ENCODE measurements at places on chromosomes 12 and 14. TPM values are rescaled to one million over a fixed set of nuclear protein-coding genes. Genes with fewer than 3 reads are reported as not detected.

GRCh38 chr12:101806265-101806664, 24.5 kb downstream of the GNPTAB start:
- DNase-seq = no peak

DNA sequence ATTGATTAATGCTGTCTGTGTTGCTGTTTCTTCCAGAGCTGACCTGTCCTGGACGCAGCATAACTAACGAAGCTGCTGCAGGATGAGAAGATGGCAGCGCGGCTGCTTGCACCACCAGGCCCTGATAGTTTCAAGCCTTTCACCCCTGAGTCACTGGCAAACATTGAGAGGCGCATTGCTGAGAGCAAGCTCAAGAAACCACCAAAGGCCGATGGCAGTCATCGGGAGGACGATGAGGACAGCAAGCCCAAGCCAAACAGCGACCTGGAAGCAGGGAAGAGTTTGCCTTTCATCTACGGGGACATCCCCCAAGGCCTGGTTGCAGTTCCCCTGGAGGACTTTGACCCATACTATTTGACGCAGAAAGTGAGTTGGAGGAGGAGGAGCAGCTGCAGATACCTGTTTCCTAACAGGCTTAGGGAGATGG, 71.7 kb downstream of the SCN8A start:
- no peak for DNase-seq

PTGES3 gene
- 132 TPM for total RNA-seq

LHX5 gene
- total RNA-seq = not detected

NOVA1 gene
- total RNA-seq = 2.4 TPM

TEX22 gene
- 1.9 TPM for total RNA-seq

DNA sequence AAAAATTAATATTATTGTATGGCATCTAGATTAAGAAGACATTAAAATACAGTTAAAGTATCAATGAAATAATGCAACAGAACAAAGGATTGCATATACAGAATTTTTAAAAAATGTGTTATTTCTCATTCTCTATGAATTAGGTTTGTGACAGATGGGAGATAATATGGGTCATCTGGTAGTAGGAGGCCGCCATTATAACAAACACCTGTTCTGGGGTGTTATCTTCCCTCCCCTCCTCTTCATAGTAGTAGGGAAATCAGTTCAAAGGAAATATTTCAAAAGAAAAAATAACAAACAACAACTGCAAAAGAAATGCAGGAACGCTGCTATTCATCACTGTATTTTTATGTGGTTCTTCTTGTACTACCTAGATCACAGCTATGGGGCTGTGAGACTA, 187.0 kb upstream of the ATP2B1 start:
- DNase-seq = no peak

TMEM132D gene
- total RNA-seq = not detected

KLRC4 gene
- total RNA-seq = not detected

RNASE3 gene
- not detected for total RNA-seq

TAS2R46 gene
- not detected for total RNA-seq

- DNase-seq = no peak
Measured at GRCh38 chr14:70086685-70087379, 101.9 kb downstream of the SLC8A3 start.

GRCh38 chr14:51185754-51186153, 54.3 kb upstream of the TMX1 start:
- no peak for DNase-seq

DNA sequence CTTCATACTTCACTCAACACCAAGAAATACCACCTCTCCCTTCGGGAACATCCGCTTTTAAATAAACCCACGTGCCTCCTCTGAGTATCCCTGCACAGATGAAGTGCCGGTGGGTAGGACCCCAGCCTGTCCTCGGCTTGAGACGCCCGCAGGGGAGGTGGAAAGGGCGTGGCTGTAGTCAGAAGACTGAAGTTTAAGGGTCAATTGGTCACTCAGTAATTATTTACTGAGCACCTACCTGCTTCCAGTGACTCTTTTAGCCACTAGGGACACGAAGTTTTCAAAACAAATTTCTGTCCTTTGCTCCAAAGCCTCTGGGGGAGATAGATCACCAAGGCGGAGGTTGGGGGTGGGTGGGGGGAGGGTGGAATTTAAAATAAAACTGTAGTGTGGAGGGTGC, 309.4 kb downstream of the VRK1 start:
- DNase-seq = no peak

DNA sequence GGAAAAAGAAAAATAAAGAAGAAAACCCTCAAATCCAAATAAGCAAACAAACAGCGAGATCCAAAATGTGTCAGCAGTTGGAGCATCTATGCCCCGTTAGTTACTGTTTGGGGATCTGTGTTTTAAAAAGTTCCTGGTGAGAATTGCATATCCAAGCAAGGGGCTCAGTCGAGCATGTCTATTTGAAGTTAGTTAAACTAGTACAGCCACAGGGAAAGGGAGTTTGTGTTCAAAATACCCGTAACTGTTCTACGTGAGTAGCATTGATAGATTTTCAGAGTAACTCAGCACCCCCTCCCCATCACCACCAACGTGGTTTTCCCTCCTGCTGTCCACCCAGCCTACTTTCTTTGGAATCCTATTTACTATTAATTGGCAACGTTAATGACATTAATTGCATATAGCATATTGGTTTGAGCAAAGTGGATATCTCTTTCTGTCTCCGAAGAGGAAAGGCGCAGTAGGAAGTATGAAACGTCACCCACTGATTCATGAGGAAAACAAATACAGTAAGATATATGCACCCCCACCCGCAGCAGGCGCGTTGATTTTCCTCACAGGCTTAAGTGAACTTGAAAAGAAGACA, 1.5 kb downstream of the NPAS3 start:
- no peak for DNase-seq

FOXG1 gene
- not detected for total RNA-seq

GRCh38 chr12:34214011-34214410, 191.7 kb downstream of the ALG10 start:
- DNase-seq = no peak

- no peak for DNase-seq
Measured at GRCh38 chr14:99119554-99120525, 152.2 kb downstream of the BCL11B start.

GRCh38 chr12:31967539-31967938, 8.3 kb downstream of the RESF1 start:
- DNase-seq = no peak

DNA sequence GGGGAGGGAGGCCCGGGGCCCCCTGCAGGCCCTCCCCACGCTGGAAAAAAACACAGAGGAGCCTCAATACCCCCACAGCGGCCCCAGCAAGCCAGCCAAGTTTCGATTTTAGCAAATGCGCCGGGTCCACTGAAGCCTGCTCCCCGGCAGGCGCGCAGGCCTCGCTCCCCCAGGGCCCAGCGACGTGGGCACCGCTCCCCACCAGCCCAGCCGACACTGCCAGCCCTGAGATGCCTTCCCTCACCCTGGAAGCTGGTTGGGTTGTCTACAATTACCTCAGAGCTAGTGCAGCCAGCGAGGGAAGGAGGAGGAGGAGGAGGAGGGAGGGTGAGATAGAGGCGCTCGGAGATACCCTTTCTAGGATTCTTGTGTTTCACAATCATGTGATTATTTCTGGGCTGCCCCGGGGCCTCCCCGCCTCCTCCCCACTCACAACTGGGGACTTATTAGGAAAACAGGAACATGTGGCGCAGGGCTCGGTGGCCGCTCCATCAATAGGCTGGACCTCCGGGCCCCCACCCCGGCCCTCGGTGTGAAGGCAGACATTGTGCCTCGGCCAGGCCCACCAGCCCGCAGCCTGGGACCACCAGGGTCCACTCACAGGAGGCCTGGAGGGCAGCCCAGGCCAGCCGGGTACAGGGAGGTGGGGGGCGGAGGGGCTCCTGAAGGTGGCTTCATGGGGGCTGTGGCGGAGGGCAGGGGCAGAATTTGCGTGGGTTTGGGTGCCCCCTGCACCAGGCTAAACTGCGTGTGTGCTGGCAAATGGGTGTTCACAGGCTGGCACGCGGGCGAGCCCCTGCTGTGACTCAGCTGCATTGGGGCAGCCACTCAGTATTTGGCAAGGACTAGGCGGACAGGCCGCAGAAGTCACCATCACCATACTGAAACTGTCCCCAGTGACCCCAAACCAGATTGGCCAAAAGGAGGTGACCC, 109.9 kb downstream of the NCOR2 start:
- DNase-seq = peak; percentile 90

SDS gene
- total RNA-seq = not detected

GRCh38 chr12:58896278-58896677, 24.0 kb downstream of the LRIG3 start:
- DNase-seq = no peak

DNA sequence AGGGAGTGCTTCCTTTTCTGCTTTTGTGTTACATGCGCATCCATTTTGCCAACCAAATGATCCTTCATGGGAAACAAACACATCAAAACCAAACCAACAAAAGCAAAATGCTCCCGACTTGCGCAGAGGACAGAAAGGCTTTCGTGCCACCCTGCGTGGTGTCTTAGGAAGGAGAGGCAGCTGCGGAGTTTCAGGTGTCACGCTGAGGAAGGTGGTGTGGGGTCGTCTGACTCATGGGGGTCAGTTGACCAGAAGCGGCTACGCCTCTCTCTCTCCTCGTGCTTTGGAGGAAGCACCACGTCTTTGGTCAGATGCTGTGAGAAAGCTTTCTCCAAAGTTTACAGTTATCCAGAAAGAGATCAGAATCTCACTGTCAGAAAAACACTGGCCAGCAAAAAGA, 7.9 kb downstream of the EMP1 start:
- no peak for DNase-seq

LMNTD1 gene
- not detected for total RNA-seq

GRCh38 chr14:32350020-32350419, 20.9 kb downstream of the AKAP6 start:
- DNase-seq = no peak

DNA sequence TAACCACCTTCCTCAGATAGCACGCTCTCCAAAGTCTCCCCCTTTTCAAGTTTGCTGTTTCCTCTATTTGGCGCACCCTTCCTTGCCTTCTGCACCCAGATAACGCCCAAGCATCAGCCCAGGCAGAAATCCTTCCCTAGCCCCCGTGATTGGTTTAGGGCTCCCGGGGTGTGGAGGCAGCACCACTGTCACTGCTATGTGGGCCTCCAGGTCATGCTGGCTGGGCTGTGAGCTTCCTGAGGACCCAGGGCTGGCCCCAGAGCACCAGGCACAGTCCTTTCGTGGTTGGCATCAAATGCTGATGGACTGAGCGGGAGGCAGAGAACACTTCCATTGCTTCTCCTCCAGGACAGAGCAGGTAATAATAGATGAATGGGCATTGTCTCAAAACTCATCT, 311.4 kb downstream of the BCL11B start:
- DNase-seq = no peak
